ENCODE measurements at places on chromosomes 1 and 21.

DNA sequence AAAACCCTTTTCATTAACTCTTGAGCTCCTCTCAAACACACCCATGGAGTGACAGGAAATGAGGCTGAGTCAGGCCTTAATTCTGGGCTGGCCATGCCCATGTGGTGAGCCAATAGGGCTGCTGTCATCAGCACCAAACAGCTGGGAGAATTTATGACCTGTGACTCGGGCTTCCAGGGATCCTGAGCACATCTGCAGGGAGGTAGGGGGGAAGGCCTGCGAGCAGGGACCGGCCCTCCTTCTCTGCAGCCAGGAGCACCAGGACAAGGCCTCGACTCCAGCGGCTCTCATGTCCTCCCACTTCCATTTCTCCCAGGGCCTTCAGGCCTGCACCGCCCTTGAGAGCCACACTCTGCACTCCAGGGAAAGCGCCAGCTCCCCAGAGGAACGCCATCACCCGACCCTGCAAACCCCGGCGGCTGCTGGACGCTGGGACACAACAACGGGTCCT lies 14.6 kb downstream of the RIPK4 start:
- DNase-seq: no peak

DNA sequence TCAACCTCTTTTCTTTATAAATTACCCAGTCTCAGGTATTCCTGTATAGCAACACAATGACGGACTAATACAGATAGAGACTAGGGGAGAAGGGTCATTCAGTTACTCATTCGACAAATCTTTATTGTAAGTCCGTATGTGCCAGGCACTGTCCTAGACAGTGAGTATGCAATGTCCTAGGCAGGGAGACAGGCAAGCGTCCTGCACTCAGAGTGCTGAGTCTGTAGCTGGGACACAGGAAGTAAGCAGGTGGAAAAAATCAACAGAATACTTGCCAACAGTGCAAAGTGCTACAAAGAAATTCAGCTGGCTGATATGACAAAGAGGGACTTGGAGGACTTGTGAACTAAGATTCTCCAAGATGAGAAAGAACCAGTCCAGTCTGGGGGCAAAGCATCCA lies 92.2 kb upstream of the ZBTB40 start:
- no peak for DNase-seq

GRCh38 chr1:181134543-181135436 lies 46.3 kb downstream of the IER5 start:
- DNase-seq: peak; percentile 78

- DNase-seq: no peak
Observed at GRCh38 chr1:224092601-224093000, 21.3 kb upstream of the FBXO28 start.

DNA sequence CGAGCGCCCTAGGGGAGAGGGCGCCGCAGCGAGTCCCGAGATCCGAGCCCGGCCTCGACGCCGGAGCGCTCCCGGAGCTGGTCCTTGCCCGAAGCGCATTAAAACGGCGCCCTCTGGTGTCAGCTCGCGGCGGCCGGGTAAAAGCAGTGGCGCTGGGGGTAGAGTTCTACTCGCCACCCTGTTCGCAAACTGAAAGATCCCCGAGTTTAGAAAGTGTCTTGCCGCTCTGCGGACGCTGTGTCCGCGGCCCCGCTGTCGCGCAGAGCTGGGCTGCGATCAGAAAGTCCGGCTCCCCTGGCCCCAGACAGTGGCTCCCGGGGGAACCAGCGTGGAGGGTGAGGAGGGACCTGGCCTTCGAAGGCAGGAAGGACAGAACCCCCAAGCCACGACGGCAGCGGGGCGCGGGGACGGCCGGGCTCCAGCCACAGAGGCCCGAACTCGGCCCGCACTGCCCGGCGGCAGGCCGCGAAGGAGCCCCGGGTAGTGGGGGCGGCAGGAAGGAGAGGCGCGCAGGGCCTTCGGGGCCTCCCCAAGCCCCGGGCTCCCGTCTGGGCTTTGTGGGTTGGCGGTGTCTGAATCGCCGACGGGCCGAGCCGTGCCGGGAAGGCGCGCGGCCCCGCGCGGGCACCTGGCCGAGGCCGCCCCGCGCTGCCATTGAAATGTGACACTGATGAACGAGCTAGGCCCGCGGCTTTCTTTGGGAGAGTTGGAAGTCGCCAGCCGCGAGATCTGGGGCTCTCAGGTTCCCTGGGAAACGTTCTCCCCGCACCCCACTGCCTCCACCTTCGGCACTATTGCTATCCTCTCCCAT lies 39.1 kb upstream of the NFIA start:
- DNase-seq: peak; percentile 86

GRCh38 chr1:230681599-230681998 lies 32.3 kb downstream of the AGT start:
- DNase-seq: peak; percentile 57

GRCh38 chr1:175434283-175434860 lies 241.8 kb upstream of the KIAA0040 start:
- DNase-seq: no peak

DNA sequence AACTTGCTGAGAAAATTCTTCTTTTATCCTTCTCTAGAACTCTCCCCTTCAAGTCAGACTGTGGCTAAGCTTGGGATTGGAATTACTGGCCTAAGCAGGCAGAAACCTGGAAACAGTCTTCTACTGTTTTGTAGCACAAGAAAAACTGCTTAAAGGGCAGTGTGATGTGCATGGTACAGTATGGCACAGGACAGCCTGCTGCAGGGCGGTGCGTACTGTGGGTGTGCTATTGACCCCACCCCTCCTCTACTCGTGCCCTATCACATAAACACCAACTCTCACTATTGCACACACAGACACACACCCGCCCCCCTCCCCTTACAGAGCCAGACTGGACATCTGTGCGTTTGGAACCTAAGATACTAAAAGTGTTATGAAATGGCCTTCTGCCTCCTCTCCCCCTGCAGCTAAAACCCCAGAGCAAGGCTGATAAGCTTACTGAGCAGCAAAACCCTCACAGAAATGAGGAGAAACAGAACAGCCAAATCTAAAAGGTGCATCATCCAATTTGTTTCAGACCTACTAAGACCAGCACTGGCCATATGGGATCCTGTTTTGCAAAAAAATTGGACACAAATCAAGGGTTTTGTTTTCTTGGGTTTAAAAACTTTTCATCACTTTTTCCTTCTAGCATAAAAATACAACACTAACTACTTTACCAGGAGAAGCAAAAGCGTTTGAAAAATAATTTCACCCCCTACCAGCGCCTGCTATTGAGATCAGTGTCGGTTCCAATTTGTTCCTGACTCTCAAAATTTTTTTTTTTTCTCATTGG lies 355.8 kb upstream of the LYPLAL1 start:
- DNase-seq: no peak

DNA sequence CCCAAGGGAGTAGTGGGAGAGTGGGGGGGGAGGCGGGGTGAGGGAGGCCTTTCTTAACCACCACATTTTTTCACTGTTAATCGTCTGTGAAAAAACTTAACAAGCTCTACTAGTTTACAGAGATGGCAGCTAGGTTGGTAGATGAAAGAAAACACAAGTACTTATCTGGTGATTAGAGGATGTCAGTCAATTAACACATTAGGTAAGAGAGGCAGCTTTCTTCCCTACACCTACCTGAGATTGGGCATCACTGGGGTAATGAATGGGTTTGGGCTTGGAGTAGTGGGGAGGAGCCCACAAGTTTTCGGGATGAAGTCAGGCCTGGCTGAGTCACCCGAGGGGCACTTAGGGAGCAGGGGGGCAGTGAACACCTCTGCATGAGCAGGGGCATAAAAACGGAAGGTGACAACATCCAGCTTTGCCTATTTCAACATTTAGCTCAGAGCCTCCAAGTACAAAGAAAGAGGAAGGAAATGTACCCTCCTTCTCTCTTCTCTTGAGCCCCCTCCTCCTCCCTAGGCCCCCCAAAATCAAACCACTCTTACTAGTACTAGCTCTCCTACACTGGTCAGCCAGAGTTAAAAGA lies 2.5 kb downstream of the LBR start:
- DNase-seq: no peak

DNA sequence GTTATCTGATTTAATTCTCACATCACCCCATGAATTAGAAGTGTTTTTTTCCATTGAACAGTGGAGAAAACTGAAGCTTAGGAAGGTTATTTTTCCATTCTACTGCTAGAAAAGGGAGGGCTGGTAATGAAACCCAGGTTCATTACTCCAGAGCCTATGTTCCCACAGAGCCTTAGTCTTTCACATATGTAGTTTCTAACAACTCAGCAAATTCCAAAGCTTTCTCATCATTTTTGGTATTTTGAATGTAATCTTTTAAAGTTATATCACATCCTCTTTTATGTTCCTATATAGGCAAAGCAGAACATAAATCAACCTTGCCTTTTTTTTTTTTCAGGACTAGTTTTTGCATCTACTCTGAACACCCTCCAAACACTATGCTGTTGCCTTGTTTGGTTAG lies 131.9 kb upstream of the BEND5 start:
- no peak for DNase-seq

DNA sequence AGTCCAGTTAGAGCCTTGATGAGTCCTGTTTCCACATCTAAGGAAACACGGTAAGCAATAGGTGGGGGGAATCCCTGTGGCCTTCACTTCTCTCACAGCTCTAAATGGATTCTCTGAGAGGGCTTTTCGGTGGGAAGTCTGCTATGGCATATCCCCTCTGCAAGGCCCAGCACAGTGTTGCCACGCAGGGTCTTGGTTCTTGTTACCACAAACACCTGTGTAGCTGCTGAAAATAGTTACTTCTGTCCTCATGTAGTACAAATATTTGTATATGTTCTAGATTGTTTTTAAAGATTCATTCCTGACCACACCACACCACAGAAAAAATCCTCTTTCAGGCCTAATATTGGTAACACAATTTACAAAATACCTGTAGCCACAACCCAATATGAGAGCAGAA lies 5.6 kb downstream of the ACTA1 start:
- DNase-seq: no peak

GRCh38 chr21:28632755-28633408 lies 359.8 kb downstream of the LTN1 start:
- DNase-seq: no peak

DNA sequence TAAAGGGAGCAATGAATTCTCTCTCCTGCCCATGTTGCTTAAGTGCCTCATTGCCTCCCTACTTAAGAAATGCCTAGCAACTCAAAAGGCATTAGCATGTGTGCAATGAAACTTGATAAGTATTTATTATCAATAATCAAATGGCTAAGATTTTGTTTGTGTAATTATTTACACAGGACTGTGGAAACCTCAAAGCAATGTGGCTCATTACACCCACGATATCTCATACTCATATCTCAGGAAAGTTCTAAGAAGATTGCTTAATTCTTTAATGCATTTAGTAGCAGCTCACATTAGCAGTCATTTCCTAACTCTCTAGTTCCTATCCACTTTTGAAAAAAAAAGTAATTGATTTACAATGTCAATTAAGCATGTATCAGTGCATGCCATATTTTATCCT lies 253.3 kb downstream of the DUSP10 start:
- DNase-seq: no peak

GRCh38 chr1:209491031-209491430 lies 92.5 kb upstream of the CAMK1G start:
- no peak for DNase-seq

DNA sequence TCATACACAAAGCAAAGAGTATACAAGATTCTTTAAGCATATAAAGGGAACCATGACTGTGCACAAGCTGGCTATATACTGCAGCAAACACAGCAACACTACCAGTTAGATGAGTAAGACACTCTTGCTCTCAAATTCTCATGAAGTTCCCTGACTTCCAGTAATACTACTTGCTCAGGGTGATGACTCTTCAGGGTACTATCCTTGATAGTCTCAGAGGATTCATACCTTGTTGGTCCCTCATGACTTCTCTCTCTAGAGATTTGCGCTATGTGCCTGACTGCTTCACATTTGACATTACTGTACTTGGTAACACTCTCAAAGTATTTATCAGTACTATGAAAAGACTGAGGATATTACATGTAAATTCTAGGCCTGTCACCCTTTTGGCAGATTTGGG lies 159.8 kb upstream of the ZRANB2 start:
- no peak for DNase-seq

DNA sequence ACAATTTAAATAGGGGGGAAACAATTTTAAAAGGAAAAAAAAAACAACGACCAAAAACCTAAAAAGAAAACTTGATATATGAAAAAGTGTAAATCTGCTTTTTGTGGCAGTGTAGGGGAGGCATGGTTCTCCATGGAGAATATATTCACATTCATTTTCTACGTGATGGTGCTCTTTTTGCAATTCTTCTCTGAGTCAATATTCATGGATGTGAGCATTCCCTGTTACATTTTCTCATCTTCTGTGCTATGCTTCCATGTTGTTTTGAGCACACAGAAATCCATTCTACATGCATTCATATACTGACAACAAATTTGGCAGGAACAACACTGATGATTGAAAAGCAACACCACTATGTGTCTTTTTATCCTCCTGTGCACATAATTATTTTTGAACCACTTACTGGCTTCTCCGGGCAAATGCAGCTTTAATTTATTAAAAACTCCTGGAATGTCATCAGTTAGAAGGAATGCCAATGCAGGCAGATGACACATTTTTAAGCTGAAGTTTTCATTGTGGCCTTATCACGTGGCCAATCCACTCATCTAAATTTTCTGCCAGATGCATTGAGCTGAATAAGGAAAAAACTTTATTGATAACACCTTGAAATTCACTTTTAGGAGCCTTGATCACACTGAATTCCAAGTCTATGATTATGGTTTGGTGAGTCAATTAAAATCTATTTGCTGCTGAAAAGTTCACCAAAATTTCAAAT lies 590.6 kb downstream of the NUF2 start:
- no peak for DNase-seq

DNA sequence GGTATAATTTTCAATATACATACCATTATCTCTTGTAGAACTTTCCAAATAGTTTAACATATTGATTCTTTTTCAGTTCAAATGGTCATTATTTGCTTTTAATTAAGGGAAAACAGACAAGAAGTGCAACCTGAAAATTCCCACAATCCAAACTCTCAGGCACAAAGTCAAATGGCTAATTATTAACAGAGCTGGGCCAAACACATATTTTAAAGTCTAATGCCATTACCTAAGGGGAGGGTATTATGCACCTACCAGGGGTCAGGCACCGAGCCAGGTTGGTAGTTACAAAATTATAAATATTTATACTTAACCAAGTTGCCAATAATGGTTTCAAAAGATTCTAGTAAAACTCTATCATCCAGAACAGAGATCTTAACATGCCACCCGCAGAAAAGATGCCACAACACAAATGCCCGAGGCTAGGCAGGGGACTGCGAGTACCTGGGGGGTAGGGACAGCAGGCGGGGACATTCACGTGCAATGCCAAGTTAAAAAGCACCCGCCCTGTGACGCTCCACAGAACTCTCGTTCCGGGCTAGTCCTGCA lies 15.0 kb downstream of the LBR start:
- DNase-seq: no peak

GRCh38 chr1:85360730-85361493 lies 84.5 kb upstream of the BCL10 start:
- DNase-seq: no peak

GRCh38 chr1:224331824-224332223 lies 1.9 kb upstream of the NVL start:
- DNase-seq: no peak
